ENCODE measurements at places on chromosomes 12 and 14.

GRCh38 chr14:77306416-77306815 is 14.3 kb downstream of the POMT2 start:
- DNase-seq: no peak

- no peak for DNase-seq
These were observed 139.3 kb downstream of the TTC7B start for GRCh38 chr14:90676912-90677311.

GRCh38 chr12:87320724-87321123 is 708.5 kb downstream of the C12orf50 start:
- DNase-seq: no peak

- no peak for DNase-seq
These were observed 31.7 kb upstream of the GPRC5A start for GRCh38 chr12:12859690-12860089.

DNA sequence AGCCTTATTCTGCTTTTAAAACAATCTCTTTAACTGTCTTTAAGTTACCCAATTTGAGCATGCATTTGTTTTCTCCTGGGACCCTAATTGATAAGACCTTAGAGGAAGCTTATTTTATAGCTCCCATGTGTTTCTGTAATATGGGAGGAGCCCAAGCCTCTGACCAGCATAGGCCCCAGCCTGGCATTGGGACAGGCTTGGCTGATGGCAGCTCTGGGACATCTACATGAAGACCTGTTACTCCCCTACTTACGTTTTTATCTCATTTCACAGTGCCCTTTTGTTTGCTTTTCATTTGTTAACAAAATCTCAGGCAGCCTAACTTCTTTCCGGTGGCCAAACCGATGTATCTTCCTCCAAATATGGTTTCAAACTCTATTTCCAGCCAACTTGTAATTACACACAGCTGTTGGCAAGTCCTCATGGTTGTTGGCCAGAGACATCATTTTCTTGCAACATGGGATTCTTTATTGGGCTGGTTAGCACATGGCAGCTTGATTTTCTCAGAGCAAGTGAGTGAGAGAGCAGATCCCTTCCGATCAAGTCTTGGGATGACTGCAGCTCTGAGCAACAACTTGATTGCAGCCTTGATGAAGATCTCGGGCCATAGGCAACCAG is 1117.5 kb downstream of the AACS start:
- no peak for DNase-seq
